ENCODE measurements at places on chromosomes 16 and 17.

- peak; percentile 87 for DNase-seq
Observed at GRCh38 chr16:56269811-56270684, 78.8 kb downstream of the GNAO1 start.

- DNase-seq, result no peak
Observed at GRCh38 chr16:50274326-50275097, 8.2 kb downstream of the ADCY7 start.

DNA sequence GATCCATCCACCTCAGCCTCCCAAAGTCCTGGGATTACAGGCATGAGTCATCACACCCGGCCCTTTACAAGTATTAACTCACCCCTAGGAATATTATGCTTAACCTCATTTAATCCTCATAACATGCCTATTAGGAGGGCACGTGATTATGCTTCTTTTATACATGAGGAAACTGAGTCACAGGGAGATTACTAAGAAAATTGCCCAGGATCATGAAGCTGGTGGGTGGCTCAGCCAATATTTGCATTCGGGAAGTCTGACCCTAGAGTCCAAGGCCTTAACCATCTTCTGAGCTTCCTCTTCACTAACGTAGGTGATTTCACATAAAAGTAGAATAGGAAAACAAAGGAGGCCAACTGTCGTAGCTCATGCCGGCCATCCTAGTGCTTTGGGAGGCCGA lies 19.0 kb upstream of the SNN start:
- DNase-seq, result no peak

DNA sequence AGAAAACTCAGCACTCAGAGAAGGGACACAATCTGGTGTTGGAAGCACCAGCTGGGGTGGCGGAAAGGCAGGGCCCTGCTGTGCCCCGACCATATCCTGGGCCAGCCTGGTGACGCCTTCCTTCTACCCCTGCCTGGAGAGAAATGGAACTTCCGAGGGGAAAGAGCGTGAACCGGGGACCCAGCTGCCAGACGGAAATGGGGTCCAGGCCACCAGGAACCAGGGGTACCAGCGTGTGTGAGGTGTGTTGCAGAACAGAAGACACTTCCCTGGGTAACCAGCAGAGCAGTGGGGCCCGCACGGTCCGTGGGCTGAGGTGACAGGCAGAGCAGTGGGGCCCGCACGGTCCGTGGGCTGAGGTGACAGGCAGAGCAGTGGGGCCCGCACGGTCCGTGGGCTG lies 6.8 kb downstream of the RAB40B start:
- no peak for DNase-seq

DNA sequence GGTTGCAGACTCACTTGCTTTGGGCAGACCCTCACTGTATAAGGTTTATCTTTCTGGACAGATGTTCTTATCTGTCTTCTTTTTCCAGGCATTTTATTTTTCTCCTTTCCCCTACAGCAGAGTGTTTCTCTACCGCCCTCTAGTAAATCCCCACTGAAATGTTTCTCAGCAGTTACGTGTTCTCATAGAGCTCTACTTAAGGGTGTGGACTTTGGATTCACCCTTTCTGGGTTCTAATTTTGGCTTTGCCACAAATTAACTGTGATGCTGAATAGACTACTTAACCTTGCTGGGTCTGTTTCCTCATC lies 2.0 kb downstream of the ADAT1 start:
- peak; percentile 41 for DNase-seq

GRCh38 chr17:38439436-38439835 lies 11.2 kb downstream of the ARHGAP23 start:
- DNase-seq, result no peak

- no peak for DNase-seq
Observed at GRCh38 chr17:82783498-82783897, 31.6 kb downstream of the TBCD start.

DNA sequence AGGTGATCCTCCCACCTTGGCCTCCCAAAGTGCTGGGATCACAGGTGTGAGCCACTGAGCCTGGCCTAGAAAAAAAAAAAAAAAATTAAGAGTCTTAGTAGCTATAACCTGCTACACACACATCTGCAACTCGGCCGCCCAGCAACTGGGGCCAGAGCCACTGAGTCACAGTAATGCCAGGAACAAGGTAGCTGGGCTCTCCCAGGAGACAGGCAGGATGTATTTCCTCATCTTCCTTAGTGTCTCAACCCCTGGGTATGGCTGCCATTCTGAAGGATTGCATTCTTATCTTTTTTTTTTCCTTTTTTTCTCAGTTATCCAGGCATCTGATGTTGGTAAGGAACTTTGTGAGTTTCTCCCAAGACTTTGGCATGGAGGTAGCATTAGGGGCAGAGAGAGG lies 7.1 kb upstream of the PSMD3 start:
- DNase-seq, result no peak

DNA sequence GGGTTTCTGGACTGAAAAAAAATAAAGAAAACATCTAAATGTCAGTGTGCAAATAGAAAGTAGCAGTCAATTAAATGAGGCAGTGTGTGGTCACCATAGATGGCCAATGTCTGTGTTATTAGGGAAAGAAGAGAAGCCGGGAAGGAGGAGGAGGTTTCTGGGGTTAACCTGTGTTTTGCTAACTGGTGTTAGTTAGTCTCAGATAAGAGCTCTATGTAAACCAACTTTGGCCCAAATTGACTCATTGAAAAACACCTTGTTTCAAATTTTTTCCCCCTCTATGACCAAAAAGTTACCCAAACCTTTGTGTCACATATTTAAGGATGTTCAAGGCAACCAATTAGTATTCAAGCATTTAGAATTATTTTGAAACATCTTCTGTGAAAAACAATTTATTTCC lies 530.9 kb downstream of the MAF start:
- DNase-seq, result no peak

DNA sequence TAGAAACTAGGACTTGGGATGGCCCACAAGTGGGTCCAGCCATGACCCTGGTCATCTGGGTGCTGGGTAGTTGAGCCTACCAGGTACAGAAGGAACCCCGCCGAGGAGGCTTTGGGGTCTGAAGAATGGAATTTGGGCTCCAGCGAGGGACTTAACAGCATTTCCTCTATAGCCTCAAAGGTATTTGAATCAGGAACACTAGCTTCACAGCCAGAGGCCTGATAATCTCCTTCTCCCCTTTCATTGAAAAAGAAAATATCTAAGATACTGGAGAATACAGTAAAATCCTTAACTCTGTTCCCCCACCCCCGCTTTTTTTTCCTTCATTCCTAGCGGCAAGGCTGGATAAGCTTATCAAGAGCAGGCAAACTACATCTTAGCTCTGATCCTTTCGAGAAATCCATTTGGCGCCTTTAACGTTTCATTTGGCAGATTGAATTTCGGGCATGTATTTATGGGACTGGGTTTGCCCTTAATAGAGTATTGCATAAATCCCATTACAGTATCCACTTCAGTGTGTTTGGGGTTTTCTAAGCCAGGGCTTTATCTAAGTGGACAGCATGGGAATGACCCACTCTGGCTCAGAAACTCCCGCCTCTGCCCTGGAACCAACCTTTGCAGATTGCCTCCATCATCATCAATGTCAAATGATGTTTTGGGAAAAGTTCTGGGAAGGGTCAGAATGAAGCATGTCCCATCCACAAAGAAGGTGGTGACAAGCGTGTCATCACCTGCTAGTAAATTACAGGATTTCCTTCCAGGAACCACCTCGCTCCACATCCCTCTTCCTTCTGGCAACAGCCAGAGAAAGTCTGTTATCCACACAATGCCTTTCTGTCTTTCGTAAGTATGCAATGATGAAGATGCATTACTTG lies 36.9 kb downstream of the XYLT1 start:
- no peak for DNase-seq

DNA sequence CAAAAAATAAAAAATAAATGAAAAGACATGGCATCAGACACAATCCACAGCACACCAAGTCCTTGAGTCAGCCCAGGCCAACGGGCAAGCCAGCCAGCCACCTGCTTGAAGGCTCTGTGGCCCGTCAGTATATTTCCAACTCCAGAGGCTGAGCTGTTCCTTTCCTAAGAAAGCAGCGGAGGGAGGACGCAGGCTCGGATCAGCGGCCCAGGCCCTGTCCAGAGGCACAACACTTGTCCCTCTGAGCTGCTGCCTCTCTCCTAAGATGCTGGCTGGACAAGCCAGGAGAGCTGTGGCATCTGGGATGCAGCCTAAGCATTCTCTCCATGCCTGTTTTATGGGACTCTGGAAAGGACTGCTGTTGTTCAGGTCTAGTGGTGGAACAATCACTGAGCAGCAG lies 14.8 kb upstream of the NLRC3 start:
- DNase-seq, result no peak

- peak; percentile 82 for DNase-seq
Observed at GRCh38 chr16:29816694-29817441, 916 bp downstream of the PAGR1 start.
